ENCODE measurements at places on chromosomes 1 and 21. TPM values are rescaled to one million over a fixed set of nuclear protein-coding genes. Genes with fewer than 3 reads are reported as not detected.

The OR2L3 gene
- total RNA-seq, result not detected

The MX2 gene
- total RNA-seq, result 0.53 TPM

The MNDA gene
- 3.6 TPM for total RNA-seq

The RSPO1 gene
- not detected for total RNA-seq

The KCNA2 gene
- not detected for total RNA-seq

The RHBDL2 gene
- total RNA-seq, result not detected

- peak; percentile 87 for DNase-seq
These were observed 148.6 kb downstream of the PPIAL4G start for GRCh38 chr1:148334339-148335130.

GRCh38 chr1:71572038-71572437 lies 491.2 kb upstream of the ZRANB2 start:
- DNase-seq, result no peak

GRCh38 chr1:10495952-10496351 lies 21.2 kb downstream of the PEX14 start:
- no peak for DNase-seq

GRCh38 chr1:98662356-98662670 lies 792 bp downstream of the SNX7 start:
- no peak for DNase-seq

- no peak for DNase-seq
These were observed 1043.2 kb downstream of the BRINP3 start for GRCh38 chr1:189434461-189434860.

- no peak for DNase-seq
These were observed 75.5 kb downstream of the KCNN3 start for GRCh38 chr1:154794608-154795007.

- DNase-seq, result no peak
These were observed 176.3 kb downstream of the PTPRU start for GRCh38 chr1:29412591-29412990.

DNA sequence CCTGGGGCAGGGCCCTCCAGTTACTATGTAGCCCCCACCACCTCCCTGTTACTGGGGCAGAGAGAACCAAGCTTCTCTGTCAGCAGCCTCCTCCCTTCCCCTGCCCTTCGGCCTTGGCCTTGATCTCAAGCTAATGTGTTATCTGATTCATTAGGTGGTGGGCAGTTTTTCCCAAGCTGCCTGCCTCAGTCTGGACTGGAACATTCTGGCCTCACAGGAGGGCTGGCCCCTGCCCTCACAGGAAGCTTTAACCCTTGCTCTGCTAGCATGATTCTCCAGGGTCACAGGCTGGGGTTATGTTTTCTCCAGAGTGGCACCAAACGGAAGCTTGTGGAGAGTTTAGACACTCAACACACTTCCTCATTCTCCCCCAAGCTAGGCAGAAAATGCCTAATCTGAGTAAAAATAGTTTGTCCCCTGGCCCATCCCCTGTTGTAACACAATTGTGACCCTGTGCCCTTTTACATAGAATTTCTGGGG lies 37.2 kb upstream of the SLC6A9 start:
- peak; percentile 59 for DNase-seq

GRCh38 chr1:38135625-38136414 lies 89.2 kb upstream of the POU3F1 start:
- no peak for DNase-seq

- DNase-seq, result no peak
These were observed 52.2 kb upstream of the CNN3 start for GRCh38 chr1:94979131-94979530.

- no peak for DNase-seq
These were observed 107.7 kb upstream of the SLC5A9 start for GRCh38 chr1:48114596-48115382.

- no peak for DNase-seq
These were observed 43.1 kb upstream of the ARHGEF10L start for GRCh38 chr1:17496419-17496818.

DNA sequence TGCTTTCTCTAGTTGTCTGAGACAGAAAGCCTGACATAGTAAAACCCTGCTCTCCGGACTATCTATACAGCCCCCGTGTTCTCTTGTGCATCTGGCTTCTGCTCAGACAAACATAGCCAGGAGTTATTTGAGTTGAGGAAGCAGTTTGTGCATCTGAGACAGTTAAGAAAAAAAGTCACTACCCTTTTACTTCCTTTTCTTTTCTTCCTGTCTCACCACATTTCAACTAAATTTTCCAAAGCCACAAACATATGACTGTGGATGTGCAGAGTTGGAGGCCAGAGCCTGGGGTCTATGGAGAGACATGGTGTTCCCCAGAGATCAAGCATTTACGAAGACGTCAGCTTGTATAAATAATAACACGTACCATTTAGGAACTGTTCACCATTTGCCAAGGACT lies 158.5 kb upstream of the FGGY start:
- no peak for DNase-seq

All from right lobe of liver (tissue), 6 donors.